Stimulated activated CD4-positive, alpha-beta T cell treated with anti-CD3 and anti-CD28 coated beads, Interleukin-1b, Interleukin-23, amount 100 ng/mL, for 4 hours (primary cell): ENCODE measurements at places on chromosomes 2 and 18.

GRCh38 chr2:138272524-138273195, 228.9 kb upstream of the SPOPL start:
- no peak for DNase-seq

DNA sequence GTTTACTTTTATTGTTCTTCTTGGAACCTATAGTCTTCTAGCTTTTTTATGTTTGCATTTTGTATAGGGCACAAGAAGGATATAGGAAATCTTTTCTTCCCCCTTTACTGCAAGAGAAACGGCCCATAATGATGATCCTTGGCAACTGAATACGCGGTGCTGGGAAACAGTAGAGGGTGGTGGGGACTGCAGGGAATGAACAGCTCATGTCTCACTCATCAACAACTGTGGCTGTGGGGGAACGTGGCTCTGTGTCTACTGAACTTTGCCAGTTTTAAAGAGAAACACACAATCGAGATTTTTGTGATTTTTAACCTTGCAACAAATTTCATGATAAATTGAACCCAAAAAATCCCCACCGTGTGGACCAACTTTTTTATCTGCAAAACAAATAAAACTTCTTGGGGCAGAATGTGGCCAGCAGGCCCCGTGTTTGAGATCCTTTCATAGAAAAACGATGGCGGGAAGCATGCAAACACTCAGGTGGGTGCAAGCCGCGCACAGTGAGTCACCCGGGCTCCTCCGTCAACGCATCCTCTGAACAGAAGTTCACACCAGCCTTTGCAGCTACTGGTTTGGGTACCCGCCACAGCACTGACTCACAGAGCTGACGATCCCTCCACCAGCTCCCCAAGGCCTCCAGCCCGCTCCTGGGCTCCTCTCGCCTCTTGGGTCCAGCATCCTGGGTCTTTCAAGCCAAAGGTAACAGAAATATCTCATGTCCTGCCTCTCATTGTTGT, 149.3 kb downstream of the COL6A3 start:
- no peak for DNase-seq

DNA sequence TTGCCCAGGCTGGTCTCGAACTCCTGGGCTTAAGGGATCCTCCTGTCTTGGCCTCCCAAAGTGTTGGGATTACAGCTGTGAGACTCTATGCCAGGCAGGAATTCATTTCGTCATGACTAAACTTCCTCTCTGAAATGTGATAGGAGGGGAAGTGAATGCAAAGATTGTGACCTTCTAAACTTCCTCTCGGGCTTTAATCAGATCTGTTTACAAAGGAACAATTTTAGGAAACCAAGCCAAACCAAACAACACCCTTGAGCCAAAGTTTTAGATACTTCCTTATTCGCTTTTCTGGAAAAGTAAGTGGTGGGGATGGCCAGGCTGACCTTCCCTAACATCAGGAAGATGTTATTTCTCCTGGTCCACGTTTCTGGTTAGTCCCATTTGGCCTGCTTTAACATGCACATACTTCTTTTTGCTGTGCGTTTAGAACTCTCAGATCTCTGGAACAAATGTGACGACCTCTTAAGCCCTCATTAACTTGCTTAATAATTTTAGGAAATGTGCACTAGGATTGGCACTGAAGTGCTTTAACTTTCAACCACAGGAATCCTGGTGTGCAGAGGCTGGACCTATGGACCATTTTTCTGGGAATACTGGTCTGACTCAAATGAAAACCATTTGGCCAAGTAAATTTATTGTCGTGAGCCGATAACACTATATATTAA, 33.2 kb upstream of the YES1 start:
- no peak for DNase-seq

GRCh38 chr2:98158305-98158704, 71.3 kb downstream of the VWA3B start:
- DNase-seq: no peak

- no peak for DNase-seq
Measured at GRCh38 chr2:181314551-181314950, 142.6 kb upstream of the ITGA4 start.

GRCh38 chr2:72081451-72081850, 66.2 kb downstream of the CYP26B1 start:
- DNase-seq: no peak

DNA sequence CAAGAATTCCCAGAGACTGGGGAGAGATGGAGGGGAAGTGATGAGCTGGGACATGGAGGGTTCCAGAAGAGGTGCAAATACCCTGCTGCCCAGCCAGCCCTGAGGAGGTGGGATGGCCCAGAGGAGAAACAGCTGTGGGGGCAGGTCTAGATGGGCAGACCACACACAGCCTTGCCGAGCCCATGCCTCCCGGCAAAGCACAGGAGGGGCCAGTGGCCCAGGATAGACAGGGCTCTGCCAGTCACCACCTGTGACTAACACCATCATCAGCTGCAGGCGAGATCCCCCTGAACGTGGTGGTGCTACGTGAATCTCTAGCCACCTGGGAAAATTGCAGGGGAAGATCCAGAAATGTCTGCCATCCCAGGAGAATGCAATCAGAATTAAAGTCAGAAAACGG, 39.4 kb downstream of the SCTR start:
- no peak for DNase-seq

DNA sequence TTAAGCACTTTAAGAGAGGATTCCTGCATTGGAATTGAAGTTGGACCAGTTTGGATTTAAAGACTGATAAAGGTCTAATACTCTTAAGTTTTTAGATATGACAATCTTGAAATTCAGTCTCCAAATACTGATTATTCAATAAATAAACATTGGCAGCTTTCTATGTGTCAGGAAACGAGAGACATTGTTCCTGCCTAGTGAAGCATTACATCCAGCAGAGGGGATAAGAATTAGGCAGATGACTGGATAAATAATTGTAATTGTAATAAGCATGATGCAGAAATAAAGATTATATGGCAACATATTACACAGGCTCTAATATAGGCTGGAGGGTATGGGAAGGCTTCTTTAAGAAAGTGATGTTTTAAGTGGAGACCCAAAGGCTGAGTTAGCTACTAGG, 226.5 kb upstream of the MMADHC start:
- DNase-seq: no peak

GRCh38 chr2:238616681-238617080, 190.0 kb downstream of the ASB1 start:
- DNase-seq: no peak

DNA sequence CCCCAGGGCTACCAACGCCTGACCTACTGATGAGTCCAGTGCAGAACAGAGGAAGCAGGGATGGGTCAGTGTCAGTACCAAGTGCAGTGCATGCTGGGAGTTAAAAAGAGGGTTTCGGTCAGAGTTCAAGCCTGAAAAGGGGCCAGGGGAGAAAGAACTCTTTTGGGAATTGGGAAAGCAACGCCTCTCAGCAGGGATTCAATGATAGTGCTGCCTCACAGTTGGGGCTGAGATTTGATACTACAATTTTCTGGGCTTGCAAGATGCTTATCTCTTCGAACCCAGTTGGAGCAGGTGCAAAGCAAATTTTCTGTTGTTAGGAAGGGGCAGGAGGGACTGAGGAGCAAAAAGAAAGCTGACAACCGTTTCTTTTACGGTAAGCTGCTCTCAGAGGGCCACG, 82.6 kb downstream of the CERKL start:
- DNase-seq: no peak

DNA sequence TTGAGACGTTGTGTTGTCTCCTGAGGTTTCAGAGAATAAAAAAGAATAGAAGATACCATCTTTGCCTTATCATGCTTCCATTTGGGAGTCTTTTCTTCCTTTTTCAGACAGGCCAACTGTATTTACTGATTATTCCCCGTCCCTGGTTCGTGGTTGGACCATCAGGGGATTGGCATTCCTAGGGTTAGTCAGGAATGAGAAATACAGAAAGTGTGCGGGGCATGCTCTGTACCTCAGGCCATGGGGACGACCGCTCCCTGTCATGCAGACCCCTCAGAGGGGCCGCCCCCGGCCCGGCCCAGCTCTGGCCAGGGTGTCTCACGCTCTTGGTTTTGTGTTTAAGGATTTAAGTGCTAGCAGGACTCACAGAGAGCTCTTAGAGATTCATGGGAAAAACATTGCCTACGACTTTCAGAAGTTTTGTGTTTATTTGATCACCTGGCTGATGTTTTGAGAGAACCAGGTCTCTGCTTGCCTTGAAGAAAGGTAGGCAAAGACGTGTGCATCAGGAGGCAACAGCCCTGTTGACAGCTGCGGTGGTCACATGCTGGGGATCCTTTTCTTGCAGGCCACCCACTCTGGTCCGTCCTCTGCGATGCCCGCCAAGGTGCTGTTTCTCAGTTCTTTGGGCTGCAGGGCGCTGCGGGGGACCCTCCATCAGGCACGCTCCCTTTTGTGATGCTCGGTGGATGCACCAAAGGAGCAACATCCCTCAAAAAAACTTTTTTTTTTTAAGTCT, 317.8 kb downstream of the AGAP1 start:
- no peak for DNase-seq

- DNase-seq: no peak
Measured at GRCh38 chr18:38900445-38900844, 1334.8 kb upstream of the CELF4 start.

GRCh38 chr2:182319556-182320505, 107.0 kb downstream of the PDE1A start:
- DNase-seq: no peak

GRCh38 chr2:12400543-12400942, 316.2 kb upstream of the TRIB2 start:
- DNase-seq: no peak

- DNase-seq: no peak
Measured at GRCh38 chr2:180322781-180323180, 315.7 kb upstream of the CWC22 start.

DNA sequence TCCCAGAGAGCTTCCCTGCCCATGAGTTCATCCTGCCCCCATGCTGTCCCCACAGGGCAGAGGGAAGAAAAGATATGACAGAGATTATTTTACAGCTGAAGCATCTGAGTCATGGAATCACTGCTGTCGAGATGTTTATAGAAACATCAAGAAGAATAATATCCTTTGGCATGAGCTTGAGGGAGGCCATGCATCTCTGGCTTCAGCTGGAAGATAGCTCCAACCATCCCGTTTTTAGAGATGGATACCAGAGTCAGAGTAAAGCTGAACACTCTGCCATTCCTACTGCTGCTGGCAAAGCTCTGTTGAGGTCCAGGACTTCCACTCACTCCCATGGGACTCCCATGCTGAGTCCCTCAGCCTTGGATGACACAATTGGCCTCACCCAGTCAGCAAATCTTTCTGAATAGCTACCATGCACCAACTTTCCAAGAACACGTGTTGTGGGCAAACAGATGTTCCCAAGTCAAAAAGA, 167.8 kb downstream of the TTC32 start:
- DNase-seq: no peak
